ENCODE measurements at places on chromosomes 6 and 20. TPM values are rescaled to one million over a fixed set of nuclear protein-coding genes. Genes with fewer than 3 reads are reported as not detected.
A peak's percentile ranks its signal among the peaks of the same experiment; 100 is the strongest.

- DNase-seq: no peak
Observed at GRCh38 chr20:1929460-1929859, 34.3 kb downstream of the SIRPA start.

DNA sequence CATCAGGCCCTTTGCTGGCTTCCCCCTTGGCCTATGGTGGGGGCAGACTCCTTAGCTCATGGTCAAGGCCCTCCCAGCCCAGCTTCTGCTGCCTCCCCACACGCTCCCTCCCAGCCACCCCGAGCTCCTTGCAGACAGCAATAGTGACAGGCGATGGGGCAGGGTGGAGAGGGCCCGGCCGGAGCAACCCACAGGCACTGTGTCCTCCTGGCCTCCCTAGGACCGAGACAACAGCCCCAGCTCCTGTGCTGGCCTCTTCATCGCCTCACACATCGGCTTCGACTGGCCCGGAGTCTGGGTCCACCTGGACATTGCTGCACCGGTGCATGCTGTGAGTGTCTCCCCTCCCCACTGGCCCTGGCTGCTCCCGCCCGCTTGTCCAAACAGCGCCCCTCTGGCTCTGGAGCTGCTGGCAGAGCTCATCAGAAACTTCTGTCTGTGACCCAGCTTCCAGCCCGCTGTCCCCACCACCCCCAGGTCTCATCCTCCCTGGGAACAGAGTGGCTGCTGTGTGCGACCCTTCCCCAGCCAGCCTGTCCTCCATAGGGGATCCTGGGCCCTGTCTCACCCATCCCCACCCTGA is 21.8 kb downstream of the NPEPL1 start:
- DNase-seq: peak; percentile 40

- DNase-seq: no peak
Observed at GRCh38 chr6:139436200-139436956, 61.9 kb upstream of the CITED2 start.

GRCh38 chr6:104229057-104229456 is 630.7 kb downstream of the HACE1 start:
- DNase-seq: no peak

- DNase-seq: no peak
Observed at GRCh38 chr20:42181064-42181463, 562.9 kb upstream of the CHD6 start.

- no peak for DNase-seq
Observed at GRCh38 chr6:118044275-118044674, 137.2 kb downstream of the SLC35F1 start.

GRCh38 chr6:89689732-89690131 is 51.2 kb upstream of the LYRM2 start:
- DNase-seq: no peak

- no peak for DNase-seq
Observed at GRCh38 chr20:53163486-53163885, 191.3 kb downstream of the TSHZ2 start.

DNA sequence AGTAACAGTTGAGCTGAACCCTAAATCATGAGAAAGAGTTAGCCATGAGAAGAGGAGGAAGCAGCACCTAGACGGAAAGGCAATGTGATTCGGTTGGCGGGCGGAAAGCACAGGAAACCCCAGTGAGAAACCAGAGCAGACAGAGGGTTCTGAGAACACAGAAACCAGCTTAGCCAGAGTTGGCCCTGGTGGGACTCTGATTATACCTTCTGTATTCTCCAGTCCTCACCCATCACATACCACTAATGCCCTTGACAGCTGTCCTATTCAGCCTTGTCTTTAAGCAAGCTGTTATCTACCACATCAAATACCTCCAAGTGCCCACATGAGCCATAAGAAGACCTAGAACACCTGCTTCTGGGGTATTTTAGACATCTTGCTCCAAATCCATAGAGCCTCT is 58.9 kb upstream of the LRRC1 start:
- DNase-seq: no peak

GRCh38 chr20:40463171-40463570 is 225.9 kb downstream of the MAFB start:
- DNase-seq: peak; percentile 46

- DNase-seq: no peak
Observed at GRCh38 chr6:181049-181654, 111.1 kb upstream of the DUSP22 start.

DNA sequence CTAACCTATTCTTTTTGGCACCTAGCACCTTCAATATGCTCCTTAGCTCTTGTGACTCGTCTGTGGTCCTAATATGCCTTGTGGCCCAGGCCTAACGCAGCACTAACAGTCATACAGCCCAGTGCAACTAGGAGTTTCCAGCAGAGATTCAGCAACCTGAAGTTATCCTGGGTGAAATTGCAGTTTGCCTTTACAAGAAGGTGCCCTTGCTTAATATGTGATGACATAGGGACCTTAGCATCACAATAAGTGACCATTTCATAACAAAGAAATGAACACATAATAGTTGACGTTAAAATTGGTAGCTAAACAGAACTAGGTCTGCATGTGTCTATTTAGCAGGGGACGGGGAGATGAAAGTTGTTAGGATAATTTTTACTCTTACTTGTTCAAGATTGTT is 10.1 kb downstream of the FIG4 start:
- DNase-seq: no peak

DNA sequence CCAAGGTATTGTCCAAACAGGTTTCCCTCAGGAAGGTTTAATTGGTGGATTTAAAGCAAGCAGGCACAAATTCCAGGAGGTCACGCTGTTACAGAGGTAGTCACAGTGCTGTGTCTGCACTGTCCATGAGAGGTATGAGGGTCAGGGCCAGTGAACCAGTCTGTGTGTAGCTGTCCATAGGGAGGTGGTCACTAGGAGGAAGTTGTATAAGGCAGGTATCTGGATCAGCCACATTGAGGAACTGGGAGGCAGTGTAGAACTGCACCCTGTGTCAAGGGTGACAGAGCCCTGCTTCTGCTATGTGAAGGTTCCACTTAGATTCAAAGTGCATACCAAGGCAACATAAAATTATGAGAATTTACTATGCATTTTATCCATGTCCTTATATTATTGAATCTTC is 73.3 kb downstream of the MAP3K4 start:
- DNase-seq: no peak

GRCh38 chr6:6758915-6759654 is 170.6 kb downstream of the LY86 start:
- DNase-seq: no peak

GRCh38 chr6:142984386-142984785 is 39.4 kb upstream of the HIVEP2 start:
- no peak for DNase-seq

DNA sequence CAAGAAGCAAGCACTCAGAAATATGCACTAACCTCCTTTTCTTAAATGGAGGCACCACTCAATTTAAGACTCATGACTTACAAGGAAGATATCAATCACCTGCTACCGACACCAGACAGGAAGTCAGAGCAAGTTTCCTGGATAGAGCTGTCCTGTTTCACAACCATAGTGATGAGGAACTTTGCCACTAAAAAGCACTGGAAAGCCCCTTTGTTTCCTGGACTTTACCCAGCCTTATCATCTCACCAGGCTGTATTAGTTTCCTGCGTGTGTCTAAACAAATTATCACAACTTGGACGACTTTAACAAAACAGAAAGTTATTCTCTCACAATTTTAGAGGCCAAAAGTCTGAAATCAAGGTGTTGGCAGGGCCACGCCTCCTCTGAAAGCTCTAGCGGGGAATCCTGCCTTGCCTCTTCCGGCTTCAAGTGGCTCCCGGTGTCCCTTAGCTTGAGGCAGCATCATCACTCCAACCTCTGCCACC is 253.8 kb upstream of the STXBP5 start:
- DNase-seq: no peak

GRCh38 chr20:63752411-63753101 is 13.0 kb downstream of the SLC2A4RG start:
- no peak for DNase-seq

- no peak for DNase-seq
Observed at GRCh38 chr6:152815230-152815872, 64.8 kb downstream of the VIP start.

- no peak for DNase-seq
Observed at GRCh38 chr20:6388671-6389197, 265.9 kb upstream of the FERMT1 start.

The LRRC73 gene
- 1.4 TPM for total RNA-seq

The PRPH2 gene
- total RNA-seq: 0.30 TPM

The SSTR4 gene
- not detected for total RNA-seq

The PRR18 gene
- not detected for total RNA-seq

The BTN1A1 gene
- not detected for total RNA-seq

The MAPK13 gene
- 0.32 TPM for total RNA-seq

The TSBP1 gene
- total RNA-seq: not detected

The CRISP3 gene
- not detected for total RNA-seq

The WFDC2 gene
- 1.0 TPM for total RNA-seq

The GGTLC1 gene
- not detected for total RNA-seq

The PPARD gene
- 12.8 TPM for total RNA-seq

Measured in Right ventricle myocardium superior (tissue), 1 donor.